NCI-H774 (cell line): ENCODE measurements at places on chromosomes 7 and 10.
A peak's percentile ranks its signal among the peaks of the same experiment; 100 is the strongest.

GRCh38 chr10:71094712-71095390, 117.5 kb upstream of the UNC5B start:
- no peak for DNase-seq

GRCh38 chr7:5406957-5407945, 16.4 kb downstream of the TNRC18 start:
- no peak for DNase-seq

GRCh38 chr10:129833468-129833950, 130.6 kb downstream of the EBF3 start:
- no peak for DNase-seq

DNA sequence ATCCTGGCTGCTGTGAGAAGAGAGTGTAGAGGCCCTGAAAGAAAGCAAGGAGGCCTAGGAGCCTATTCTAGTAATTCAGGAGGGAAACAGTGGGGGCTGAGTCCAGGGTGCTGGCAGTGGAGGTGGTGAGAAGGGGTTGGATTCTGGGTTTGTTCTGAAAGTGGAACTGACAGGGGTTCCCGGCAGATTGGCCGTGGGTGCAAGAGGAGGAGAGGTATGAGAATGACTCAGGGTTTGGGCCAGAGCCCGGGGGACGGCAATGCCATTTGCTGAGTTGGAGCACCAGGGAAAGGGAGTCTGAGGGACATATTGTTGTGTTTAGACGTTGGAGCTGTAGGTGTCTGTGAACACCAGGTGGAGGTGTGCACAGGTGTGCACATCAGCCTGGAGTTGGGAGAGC, 38.5 kb downstream of the NPTX2 start:
- no peak for DNase-seq

- DNase-seq = no peak
Observed at GRCh38 chr10:28385748-28386502, 83.1 kb upstream of the MPP7 start.

DNA sequence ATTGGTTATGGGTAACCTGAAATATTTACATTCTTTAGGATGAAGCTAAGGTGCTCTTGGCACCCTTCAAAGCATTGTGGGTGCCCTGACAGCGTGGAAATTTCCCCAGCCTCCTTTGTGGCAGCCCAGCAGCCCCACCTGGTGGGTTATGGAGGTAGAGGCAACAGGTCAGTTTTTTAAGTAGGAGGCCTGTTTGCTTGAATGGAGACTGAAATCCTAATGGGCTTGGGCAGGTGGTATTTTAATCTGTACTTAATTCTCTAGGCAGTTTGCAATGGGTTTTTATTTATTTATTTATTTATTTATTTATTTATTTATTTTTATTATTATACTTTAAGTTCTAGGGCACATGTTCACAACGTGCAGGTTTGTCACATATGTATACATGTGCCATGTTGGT, 139.4 kb downstream of the EPC1 start:
- DNase-seq = peak; percentile 9

- DNase-seq = no peak
Observed at GRCh38 chr10:6239213-6239991, 36.7 kb downstream of the PFKFB3 start.
